ENCODE measurements at places on chromosomes 13 and 19. TPM values are rescaled to one million over a fixed set of nuclear protein-coding genes. Genes with fewer than 3 reads are reported as not detected.

The ZIC5 gene
- total RNA-seq = not detected

DNA sequence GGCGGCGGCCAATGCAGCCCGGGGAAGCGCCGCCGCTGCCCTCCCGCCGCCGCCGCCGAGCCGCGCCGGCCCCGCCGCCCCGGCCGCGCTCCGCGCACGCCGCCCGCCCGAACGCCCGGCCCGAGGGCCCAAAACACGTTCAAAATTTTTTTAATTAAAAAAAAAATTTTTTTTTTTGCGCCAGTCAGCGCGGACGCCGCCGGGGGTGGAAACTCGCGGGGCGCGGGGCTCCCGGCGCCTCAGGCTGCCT lies 468 bp downstream of the HMGB1 start:
- H3K36me3 ChIP-seq = peaks cover 18% of the 10 kb centered on the region
- H3K4me1 ChIP-seq = peaks cover 35% of the 10 kb centered on the region
- no peak for DNase-seq
- H3K27ac ChIP-seq = peak overlapping the region; percentile 100
- H3K27me3 ChIP-seq = no peaks in the 10 kb centered on the region

GRCh38 chr13:79468819-79469218 lies 12.1 kb upstream of the NDFIP2 start:
- no peak overlapping the region for H3K27ac ChIP-seq
- no peak for DNase-seq
- H3K27me3 ChIP-seq = no peaks in the 10 kb centered on the region

DNA sequence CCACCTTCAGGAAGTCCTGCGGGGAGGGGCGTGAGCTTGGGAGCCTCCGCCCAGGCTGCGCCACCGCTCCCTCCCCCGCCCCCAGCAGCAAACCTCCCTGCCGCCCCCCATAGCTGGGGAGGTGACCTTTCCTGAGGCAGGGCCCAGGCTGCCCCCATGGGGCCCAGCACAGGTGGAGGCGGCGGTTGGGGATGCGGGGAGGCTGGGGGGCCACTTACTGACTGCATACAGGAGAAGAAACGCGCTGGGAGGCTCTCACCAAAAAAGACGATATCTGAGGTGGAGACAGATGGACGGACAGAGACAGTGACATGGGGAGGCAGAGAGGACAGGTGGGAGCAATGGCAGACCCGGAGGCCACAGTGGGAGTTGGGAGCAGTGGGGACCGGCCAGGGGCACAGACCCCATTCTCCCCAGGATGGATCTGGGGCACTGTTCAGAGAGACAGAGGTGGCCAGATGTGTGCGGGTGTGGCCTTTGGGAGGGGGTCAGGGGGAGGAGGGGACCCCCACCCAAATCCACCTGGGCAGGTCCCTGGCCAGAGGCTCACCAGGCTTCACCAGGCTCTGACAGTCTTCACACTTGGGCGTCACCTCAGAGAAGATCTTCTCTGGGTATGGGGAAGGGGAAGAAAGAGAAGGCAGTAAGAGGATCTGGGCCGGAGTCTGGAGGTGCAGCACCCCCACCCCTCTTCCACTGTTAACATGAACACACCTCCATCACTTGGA lies 3.0 kb upstream of the RINL start:
- DNase-seq = no peak
- H3K36me3 ChIP-seq = peaks cover 52% of the 10 kb centered on the region
- H3K4me1 ChIP-seq = peaks cover 3% of the 10 kb centered on the region
- no peak overlapping the region for H3K27ac ChIP-seq
- H3K4me3 ChIP-seq = no peak overlapping the region

DNA sequence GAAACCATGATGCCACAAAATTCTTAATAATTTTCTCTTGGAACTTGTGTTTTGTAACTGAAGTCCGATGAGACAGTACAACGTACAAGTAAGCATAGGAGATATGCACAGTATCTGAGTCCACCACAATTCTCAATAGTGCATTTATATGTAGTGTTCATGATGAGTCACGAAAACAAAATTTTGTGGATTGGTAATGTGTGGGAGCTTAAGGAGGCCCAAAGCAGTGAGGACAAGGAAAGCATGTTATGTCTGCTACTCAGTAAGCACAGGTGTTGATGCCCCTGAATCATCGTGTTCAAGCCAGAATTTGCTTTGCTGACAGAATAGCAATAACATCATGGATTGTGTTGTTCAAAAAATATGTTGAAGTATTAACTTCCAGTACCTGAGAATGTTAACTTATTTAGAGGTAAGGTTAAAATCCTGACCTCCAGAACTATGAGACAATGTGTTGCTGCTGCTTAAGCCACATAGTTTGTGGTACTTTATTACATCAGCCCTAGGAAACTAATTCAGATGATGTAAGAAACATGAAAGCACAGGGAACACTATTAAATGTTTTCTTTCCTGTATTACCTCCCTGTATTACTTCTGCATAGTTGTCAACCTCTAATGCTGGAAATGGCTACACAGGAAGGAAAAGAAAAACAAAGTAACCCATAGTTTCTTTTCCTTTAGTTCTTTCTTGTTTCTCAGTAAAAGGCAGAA lies 201.3 kb downstream of the SLITRK6 start:
- no peak overlapping the region for H3K27ac ChIP-seq
- H3K27me3 ChIP-seq = no peaks in the 10 kb centered on the region
- no peak overlapping the region for H3K4me3 ChIP-seq
- no peaks in the 10 kb centered on the region for H3K4me1 ChIP-seq
- no peaks in the 10 kb centered on the region for H3K36me3 ChIP-seq

DNA sequence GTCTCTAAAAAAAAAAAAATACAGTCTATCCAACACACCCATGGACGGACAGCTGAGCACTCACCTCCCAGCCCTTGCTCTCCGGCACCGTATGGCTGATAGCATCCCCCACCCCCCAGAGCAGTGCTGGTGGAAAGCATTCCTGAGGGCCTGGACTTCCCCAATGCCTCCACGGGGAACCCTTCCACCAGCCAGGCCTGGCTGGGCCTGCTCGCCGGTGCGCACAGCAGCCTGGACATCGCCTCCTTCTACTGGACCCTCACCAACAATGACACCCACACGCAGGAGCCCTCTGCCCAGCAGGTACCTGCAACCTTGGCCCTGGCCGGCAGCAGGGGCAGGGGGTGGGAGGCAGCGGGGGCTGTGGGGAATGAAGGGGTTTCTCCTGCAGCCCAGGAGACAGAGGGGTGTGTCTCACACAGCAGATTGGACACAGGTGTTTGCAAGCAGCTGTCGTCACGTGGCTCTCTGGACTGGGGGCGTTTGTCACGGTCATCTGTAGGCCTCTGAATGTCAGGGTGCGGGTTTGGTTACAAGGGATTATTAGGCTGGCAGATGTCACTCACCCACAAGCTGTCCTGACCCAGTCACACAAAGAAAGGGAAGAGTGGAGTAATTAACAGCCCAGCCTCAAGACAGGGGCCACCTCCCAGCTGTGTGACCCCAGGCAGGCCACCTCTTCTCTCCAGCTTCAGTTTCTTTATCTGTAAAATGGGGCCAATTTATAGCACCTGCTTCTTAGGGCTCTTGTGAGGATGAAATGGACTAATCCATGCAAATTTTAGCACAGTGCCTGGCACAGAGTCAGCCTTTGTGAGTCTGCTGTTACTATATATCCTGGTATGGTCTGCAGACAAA lies 19.3 kb downstream of the PLD3 start:
- DNase-seq = no peak
- no peaks in the 10 kb centered on the region for H3K27me3 ChIP-seq
- no peak overlapping the region for H3K27ac ChIP-seq
- H3K4me1 ChIP-seq = peaks cover 17% of the 10 kb centered on the region
- H3K36me3 ChIP-seq = peaks cover 52% of the 10 kb centered on the region
- H3K4me3 ChIP-seq = no peak overlapping the region

DNA sequence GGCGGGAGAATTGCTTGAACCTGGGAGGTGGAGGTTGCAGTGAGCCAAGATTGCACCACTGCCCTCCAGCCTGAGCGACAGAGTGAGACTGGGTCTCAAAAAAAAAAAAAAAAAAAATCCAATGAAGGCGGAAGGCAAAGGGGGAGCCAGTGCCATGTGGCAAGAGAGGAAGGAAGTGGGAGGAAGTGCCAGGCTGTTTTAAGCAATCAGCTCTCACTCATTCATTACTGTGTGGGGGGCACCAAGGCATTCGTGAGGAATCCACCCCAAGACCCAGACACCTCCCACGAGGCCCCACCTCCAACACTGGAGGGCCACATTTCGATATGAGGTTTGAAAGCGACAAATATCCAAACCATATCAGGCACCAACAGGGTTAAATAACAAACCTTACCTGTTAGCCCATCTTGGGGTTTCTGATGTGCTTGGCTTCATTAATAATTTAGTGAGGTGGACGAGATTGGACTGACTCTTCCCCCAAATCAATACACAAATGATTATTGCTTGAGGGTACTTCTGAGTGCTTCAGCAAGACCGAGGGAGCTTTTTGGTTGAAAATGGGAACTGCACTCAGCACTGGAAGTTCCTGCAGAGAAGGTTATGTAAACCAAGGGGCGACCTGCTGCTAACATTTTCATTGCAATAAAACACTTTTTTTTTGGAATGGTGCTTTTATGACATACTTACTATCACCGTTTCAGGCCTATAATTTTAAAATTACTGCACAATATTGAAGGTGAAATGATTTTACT lies 7.5 kb upstream of the LRP3 start:
- H3K4me3 ChIP-seq = no peak overlapping the region
- DNase-seq = no peak
- H3K4me1 ChIP-seq = peaks cover 7% of the 10 kb centered on the region
- no peaks in the 10 kb centered on the region for H3K27me3 ChIP-seq

DNA sequence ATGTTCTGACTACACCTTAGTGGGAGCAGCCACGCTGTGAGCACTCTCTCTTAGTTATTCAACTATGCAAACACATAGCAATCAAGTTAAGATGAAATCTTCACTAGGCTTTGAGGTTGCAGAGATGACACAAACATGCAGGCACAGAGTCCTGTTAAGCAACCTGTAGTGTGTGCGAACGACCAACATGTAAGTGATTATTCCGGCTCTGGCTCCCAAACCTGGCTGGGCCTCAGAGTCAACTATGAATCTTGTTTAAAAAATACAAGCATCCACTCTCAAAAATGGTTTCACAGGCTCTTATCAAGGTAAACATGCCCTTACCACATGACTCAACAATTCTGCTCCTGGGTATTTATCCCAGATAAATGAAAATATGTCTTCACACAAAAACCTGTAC lies 91.4 kb downstream of the IRS2 start:
- DNase-seq = no peak
- H3K27me3 ChIP-seq = peaks cover 1% of the 10 kb centered on the region
- H3K36me3 ChIP-seq = no peaks in the 10 kb centered on the region
- no peak overlapping the region for H3K27ac ChIP-seq

DNA sequence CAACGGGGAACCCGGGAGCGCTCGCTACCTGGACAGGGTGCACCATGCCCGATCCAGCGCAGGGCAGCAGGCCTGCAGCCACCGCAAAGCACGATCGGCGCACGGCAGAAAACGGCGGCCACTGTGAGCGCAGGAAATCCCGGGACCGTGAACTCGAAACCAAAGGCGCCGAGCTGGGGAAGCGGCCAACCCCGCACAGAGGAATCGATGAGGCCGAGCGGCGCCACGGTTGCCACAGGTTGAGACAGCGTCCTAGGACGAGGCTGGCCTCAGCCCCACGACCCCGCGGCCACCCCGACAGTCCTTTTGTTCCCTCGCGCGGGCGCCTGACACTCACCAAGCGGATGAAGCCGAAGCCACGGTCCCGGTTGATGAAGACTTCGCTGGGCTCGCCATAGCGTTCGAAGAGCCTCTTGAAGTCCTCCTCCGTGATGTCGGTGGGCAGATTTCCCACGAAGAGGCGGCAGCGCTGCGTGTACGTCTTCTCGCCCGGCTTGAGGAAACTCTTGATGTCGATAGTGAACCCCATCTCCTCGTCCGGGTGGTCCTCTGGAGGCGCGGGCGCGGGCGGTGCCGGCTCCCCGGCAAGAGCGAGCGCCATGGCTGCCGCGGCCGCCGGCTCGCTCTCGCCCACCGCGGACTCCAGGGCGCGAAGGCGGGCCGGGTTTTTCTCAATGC lies 557 bp downstream of the PSPC1 start:
- H3K27me3 ChIP-seq = no peaks in the 10 kb centered on the region
- peaks cover 5% of the 10 kb centered on the region for H3K36me3 ChIP-seq
- DNase-seq = peak; percentile 77
- H3K4me1 ChIP-seq = peaks cover 10% of the 10 kb centered on the region
- peak overlapping the region; percentile 98 for H3K27ac ChIP-seq
- H3K4me3 ChIP-seq = peak overlapping the region; percentile 86

GRCh38 chr19:19628501-19629134 lies 598 bp upstream of the LPAR2 start:
- DNase-seq = no peak
- no peaks in the 10 kb centered on the region for H3K27me3 ChIP-seq
- H3K4me3 ChIP-seq = peak overlapping the region; percentile 63
- peaks cover 20% of the 10 kb centered on the region for H3K36me3 ChIP-seq

DNA sequence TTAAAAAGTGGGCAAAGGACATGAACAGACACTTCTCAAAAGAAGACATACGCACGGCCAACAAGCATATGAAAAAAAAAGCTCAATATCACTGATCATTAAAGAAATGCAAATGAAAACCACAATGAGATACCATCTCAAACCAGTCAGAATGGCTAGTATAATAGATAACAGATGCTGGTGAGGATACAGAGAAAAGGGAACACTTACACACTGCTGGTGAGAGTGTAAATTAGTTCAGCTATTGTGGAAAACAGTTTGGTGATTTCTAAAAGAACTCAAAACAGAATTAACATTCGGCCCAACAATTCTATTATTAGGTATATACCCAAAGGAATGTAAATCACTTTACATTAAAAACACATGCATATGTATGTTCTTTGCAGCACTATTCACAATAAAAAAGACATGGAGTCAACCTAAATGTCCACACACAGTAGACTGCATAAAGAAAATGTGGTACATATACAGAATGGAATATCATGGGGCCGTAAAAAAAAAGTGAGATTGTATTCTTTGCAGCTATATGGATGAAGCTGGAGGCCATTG lies 1569.0 kb downstream of the OLFM4 start:
- no peak for DNase-seq
- no peaks in the 10 kb centered on the region for H3K4me1 ChIP-seq
- no peaks in the 10 kb centered on the region for H3K36me3 ChIP-seq
- H3K27ac ChIP-seq = no peak overlapping the region
- no peaks in the 10 kb centered on the region for H3K27me3 ChIP-seq
- H3K4me3 ChIP-seq = no peak overlapping the region

DNA sequence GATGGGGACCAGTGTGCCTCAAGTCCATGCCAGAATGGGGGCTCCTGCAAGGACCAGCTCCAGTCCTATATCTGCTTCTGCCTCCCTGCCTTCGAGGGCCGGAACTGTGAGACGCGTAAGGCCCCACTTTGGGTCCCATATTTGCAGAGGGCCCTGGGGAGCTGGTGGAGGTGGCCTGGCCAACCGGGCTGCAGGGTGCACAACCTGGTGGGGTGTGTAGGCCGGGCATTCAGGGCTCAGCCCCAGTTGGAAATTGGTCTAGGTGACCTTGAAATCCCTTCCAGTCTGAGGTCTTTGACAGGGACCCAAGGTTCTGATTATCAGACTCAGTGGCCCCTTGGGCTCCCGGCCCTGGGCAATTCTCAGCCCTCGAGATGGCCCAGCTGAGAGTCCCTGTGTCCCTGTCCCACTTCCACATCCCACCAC lies 8.3 kb downstream of the F7 start:
- peaks cover 25% of the 10 kb centered on the region for H3K27me3 ChIP-seq
- no peaks in the 10 kb centered on the region for H3K36me3 ChIP-seq
- peaks cover 15% of the 10 kb centered on the region for H3K4me1 ChIP-seq
- H3K4me3 ChIP-seq = no peak overlapping the region
- DNase-seq = peak; percentile 79
- no peak overlapping the region for H3K27ac ChIP-seq

- no peaks in the 10 kb centered on the region for H3K36me3 ChIP-seq
- H3K4me3 ChIP-seq = no peak overlapping the region
- no peaks in the 10 kb centered on the region for H3K27me3 ChIP-seq
- H3K27ac ChIP-seq = no peak overlapping the region
- no peak for DNase-seq
Observed at GRCh38 chr13:114146173-114146572, 13.8 kb upstream of the RASA3 start.
